ENCODE measurements at places on chromosomes 3 and 15. TPM values are rescaled to one million over a fixed set of nuclear protein-coding genes. Genes with fewer than 3 reads are reported as not detected.

- DNase-seq = no peak
These were observed 165.5 kb upstream of the CBLB start for GRCh38 chr3:106034313-106034712.

- DNase-seq = no peak
These were observed 622 bp downstream of the XIRP1 start for GRCh38 chr3:39191773-39192172.

PSTPIP1 gene
- 23.3 TPM for total RNA-seq

HDC gene
- total RNA-seq = 0.80 TPM

NR1I2 gene
- 572 TPM for total RNA-seq

DPPA4 gene
- total RNA-seq = not detected

- no peak for DNase-seq
These were observed 2.0 kb downstream of the LIPC start for GRCh38 chr15:58433597-58434333.

DNA sequence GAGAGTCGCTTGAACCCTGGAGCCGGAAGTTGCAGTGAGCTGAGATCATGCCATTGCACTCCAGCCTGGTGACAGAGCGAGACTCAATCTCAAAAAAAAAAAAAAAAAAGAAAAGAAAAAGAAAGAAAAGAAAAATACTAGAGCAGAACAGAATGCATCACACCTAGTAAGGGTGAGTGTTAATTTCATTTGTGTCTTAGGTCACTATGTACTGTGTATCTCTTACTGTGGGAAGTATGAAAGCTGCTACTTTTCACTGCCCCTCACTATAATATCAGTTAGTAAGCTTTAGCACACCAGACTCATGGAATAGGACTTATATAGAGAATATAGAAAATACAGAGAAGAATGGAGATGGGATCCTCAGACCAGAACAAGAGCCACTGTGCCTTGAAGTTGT, 45.9 kb upstream of the RASA2 start:
- DNase-seq = no peak

- no peak for DNase-seq
These were observed 114.6 kb upstream of the GALNT15 start for GRCh38 chr3:16059711-16060357.

PP2D1 gene
- not detected for total RNA-seq

- DNase-seq = no peak
These were observed 14.3 kb upstream of the TNFAIP8L3 start for GRCh38 chr15:51108933-51109550.

GRCh38 chr15:40985541-40986330, 32.5 kb downstream of the CHAC1 start:
- DNase-seq = no peak

DNA sequence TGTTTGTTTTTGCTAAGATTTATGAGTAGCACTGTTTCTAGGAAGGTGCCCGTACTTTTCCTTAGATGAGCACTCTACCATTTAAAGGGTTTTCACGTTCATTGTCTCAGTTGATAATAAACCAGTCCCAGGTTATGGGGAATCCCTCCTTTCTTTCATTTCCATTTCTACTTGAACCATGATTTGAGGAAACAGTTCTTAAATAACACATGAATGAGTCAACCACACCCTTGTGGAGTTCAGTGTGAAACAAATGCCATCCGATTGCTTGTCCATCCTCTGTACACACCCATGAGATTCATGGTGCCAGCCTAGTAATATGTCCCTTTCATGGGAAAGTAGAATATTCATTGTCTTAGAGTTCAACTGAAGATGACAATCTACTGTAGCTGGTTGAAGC, 23.1 kb downstream of the CMTM8 start:
- no peak for DNase-seq

- no peak for DNase-seq
These were observed 52.2 kb downstream of the C3orf85 start for GRCh38 chr3:109188741-109189140.

DNA sequence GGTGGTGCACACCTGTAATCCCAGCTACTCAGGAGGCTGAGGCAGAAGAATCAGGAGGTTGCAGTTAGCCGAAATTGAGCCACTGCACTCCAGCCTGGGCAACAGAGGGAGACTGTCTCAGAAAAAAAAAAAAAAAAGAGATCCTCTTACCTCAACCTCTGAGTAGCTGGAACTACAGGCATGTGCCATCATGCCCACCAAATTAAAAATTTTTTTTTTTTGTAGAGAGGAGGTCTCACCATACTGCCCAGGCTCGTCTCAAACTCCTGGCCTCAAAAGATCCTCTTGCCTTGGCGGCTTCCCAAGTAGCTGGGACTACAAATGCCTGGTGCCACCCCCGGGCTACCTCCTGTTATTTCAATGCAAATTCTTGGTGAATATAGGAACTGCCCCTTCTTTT, 1.5 kb downstream of the UMPS start:
- DNase-seq = no peak

BTLA gene
- 27.2 TPM for total RNA-seq

GRCh38 chr3:41053220-41053619, 146.1 kb upstream of the CTNNB1 start:
- no peak for DNase-seq

- DNase-seq = no peak
These were observed 42.0 kb upstream of the SACM1L start for GRCh38 chr3:45647148-45647619.

DNA sequence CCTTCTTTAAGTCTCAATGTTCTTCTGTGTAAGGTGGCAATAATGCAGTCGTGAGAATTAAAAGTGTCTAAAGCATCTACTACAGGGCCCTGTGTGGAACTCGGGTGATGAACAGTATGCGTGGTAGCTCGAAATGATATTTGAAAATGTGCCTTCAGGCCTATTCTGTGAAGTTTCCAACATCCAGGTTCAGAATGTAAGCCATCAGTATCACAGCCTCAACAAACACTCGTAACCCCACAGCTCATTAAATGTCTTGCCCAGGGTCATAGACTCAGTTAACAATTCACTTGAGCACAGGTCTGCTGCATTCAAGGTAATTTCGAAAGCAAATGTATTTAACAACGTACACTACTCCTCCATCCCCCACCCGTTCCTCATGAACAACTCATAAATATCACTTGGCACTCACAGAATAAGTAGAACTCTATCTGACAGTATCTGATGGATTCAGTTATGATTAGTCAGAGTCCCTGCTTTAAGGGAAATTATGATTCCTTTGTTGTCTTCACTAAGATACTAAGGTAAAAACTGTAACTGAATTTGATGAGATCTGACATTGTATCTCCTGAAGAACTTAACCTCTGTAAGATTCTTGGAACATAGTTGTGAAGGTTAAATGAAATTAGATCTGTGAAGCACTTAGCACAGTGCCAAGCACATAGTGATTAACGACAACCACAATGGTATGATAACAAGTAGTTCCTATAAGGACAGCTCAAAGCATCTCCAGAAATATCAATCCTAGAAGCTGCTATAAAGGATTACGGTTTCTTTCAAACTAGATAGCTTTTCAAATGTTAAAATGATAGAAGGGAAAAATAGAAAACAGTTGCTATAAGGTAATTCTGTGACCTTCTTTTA, 642.3 kb downstream of the TBL1XR1 start:
- DNase-seq = no peak

All from Peyer's patch (tissue), 4 donors.